Vagina (tissue), 2 donors: ENCODE measurements at places on chromosomes 16 and 17. TPM values are rescaled to one million over a fixed set of nuclear protein-coding genes. Genes with fewer than 3 reads are reported as not detected.

The LRRC59 gene
- 49.6 TPM for total RNA-seq

The ABCC3 gene
- 47.6 TPM for total RNA-seq

The CCL16 gene
- total RNA-seq, result not detected

The MYH2 gene
- not detected for total RNA-seq

The MYO15B gene
- total RNA-seq, result 160 TPM

The GAST gene
- total RNA-seq, result not detected

The KCNH6 gene
- not detected for total RNA-seq

The FOXC2 gene
- total RNA-seq, result 2.7 TPM

The ATF7IP2 gene
- 5.4 TPM for total RNA-seq

The AXIN2 gene
- total RNA-seq, result 17.9 TPM

The SNF8 gene
- total RNA-seq, result 64.1 TPM

The SEZ6L2 gene
- 15.7 TPM for total RNA-seq

The EVPLL gene
- total RNA-seq, result 16.7 TPM

DNA sequence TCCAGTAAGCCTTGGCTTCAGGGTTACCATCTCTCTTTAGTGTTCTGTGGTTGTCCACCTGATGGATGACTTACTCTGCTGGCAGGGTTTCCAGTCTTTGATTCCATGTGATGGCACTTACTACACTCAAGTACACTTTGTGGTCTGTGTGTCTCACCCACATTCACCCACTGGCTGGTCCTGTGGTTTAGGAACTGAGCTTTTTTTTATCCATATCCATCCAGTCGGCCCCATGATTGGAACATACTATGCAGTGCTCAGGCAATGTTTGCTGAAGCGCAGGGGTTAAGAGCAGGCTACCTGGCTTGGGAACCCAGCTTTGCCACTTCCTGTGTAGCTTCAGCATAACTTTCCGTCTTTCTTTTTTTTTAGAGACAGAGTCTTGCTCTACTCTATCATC lies 2.8 kb upstream of the FUS start:
- DNase-seq, result no peak

- no peak for DNase-seq
These were observed 23.8 kb downstream of the KDM8 start for GRCh38 chr16:27226976-27227705.

DNA sequence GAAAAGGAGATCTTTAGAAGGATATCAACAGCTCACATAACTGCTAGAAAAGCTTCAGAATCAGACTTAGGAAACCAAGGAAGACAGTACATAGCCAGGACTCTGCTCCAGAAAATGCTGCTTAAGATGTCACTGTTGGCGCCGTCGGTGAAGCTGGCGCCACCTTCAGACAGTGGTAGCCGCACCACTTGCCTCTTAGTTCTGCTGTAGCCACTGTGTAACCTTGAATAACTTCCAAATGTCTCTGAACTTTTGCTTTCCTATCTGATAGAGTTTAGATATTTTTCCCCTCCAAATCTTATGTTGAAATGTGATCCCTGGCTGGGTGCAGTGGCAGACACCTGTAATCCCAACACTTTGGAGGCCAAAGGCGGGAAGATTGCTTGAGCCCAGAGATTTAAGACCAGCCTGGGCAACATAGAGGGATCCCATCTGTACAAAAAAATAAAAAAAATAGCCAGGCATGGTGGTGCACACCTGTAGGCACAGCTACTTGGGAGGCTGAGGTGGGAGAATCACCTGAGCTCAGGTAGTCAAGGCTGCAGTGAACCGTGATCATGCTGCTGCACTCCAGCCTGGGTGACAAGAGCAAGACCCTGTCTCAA lies 6.3 kb upstream of the USP31 start:
- no peak for DNase-seq

DNA sequence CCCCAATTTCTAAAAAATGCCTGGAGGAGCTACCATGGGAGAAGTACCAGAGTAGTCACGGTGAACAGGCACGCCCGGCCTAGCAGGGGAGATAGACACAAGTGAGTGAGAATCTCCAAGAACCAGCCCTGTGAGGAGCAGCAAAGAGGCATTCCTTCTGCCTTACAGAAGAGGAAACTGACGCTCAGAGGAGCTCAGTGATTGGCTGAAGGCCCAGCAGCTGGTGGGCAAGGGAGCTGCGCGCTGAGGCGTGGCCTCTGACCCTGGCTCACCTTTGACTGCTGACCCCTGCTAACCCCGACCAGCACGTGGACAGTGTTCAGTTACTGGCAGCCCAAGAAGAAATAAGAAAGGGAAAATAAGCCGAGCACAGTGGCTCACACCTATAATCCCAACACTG lies 1.8 kb downstream of the C16orf96 start:
- no peak for DNase-seq

DNA sequence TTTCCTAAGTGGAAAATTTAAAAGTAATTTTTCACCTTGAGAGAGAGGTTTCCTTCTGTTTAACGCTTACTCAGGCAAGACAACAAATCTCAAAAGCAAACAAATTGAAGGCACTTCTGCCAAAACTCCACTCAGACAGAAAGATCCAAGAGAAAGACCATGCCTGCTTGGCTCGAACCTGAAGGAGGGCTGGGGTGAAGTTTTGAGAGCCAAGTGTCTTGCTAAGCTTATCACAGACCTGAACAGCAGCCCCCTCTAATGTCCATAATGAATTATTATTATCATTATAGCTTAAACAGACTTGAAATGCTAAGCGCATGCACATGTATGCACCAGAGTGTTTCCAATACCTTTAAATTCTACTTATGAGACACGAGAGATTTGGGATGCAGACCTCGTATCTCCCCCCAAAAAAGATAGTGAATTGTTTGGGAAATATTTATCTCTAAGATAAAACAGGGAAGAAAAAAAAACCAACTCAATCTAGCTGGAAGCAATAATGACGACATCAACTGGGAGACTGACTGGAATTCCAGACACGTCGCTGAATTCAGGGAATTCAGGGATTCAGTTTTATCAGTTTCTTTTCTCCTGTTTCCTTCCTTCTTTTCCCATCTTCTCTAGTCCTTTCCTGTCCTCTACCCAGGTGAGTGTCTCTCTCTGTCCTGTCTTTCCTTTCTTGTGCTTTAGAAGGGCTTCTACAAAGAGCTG lies 473.2 kb downstream of the RBFOX1 start:
- DNase-seq, result no peak

DNA sequence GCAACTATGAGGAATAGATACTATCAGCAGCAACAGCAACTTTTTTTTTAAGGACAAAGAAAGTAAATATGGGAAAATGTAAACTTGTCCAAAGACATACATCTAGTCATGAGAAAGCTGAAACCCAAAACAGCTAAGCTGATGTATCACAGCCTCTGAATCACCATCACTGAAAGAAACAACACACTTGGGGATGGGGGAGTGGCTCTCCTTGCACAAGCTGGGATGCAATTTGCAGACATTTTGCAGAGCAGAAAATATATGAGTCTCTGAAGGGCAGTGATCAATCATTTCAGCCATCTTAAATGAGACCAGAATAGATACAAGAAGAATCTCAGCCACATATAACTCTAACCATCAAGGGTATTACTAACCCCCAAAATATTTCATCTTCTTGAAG lies 79.1 kb downstream of the GRIN2A start:
- DNase-seq, result no peak

GRCh38 chr16:66408163-66409048 lies 18.7 kb upstream of the BEAN1 start:
- peak; percentile 91 for DNase-seq

DNA sequence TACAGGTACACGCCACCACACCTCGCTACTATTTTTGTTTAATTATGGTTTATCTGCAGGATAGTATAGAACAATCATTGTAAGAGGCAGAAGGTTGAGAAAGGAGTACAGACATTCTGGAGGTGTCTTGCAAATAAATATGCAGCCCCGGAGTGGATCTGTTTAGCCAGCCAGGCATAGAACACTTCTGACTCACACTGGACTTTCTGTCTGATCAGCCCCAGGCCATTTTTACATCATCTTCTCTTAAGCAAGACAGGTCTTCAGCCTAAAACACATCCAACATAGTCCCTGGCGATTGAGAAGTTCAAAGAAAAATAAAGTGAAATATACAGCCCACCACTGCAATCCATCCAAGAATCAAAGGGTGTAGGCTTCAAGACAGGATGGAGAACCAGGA lies 81.4 kb downstream of the XYLT1 start:
- no peak for DNase-seq

- no peak for DNase-seq
These were observed 90.6 kb upstream of the LHX1 start for GRCh38 chr17:36846410-36847292.

DNA sequence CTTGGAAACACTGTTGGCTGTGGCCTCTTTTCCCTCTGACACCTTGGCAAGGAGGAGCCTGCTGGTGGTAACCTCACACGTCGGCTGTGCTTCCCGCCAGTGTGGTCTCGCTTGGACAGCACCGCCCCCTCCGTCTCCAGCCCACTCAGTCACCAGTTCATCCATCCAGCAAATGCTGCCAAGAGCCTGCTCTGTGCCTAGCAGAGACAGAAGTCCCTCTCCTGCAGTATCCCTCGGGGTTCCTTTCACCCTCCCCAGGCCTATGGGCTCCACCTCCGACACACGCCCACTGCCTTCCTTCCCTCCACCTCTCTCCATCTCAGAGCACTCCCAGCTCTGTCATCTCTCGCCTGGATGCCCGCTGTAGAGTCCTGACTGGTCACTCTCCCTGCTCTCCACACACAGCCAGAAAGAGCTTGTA lies 12.3 kb downstream of the CACNG4 start:
- no peak for DNase-seq

DNA sequence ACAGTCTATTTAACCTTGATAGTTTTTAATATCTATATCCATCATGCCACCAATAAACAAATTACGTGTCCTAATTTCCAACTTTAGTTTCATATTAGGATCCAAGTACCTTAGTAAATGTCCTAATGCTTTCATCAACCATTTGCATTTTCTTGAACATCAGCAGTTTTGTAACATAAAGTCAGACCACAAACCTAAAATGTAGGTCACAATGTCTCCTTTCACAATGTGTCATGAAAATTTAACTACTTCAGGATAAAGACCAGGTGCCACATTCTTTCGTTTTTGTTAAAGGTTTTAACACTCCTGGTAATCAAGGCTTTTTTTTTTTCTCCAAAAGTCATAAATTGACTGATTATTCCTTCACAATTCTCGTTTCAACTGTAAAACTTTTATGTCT lies 310.7 kb upstream of the PMFBP1 start:
- no peak for DNase-seq

DNA sequence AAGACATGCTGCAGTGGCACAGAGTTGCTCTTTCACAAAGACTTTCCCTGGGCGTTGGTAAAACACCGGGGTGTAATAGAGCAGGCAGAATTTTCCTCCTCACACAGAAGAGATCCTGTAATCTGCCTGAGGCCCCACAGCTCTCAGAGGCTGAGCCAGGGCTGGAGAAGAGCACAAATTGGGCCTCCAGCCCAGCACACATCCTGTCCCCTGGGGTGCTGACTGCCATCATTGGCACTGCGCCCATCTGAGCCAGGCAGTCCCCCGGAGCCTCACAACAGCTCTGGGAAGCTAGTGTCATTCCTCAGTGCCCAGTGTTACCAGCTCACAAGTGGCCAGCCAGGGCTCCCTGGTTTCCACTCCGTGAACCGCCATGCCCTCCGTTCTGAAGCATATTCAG lies 119.4 kb downstream of the SOCS1 start:
- no peak for DNase-seq

DNA sequence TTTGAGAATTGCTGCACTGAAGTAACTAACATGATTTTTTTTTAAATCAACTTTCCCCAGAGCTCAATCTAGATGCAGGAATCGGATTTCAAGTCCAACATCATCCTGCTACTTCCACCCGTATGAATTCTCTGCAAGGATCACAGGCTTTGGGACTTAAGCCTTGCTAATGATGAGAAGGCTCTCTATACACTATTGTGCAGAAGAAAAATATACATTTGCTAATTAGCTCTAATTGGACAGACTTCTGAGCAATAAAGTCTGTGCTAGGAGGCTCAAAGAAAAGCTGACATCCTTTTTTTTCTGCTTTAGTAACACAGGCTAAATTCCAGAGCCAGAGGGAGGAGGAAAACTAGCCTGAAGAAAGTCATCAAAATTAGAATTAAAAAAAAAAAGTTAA lies 433.6 kb downstream of the PMP22 start:
- no peak for DNase-seq

GRCh38 chr17:82699551-82699950 lies 1.1 kb upstream of the RAB40B start:
- no peak for DNase-seq

DNA sequence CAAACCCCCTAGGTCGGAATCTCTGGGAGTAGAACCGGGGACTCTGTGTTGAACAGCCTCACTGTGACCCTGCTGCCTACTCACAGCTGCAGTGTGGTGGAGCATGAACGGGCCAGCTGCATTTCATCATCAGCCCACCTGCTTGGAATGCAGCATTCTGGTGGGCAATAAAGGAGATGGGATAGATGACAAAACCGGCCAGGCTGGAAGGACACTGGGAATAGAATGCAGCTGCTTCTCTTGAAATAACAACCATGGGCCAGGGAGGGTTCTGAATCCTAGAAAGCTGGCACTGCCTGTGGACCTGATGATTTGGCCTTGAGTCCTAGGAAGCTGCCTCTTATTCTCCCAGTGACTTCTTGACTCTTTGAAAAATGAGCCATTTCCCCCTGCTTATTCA lies 23.5 kb downstream of the CFAP97D1 start:
- peak; percentile 52 for DNase-seq

- DNase-seq, result no peak
These were observed 6.3 kb upstream of the RAB37 start for GRCh38 chr17:74730491-74731346.

DNA sequence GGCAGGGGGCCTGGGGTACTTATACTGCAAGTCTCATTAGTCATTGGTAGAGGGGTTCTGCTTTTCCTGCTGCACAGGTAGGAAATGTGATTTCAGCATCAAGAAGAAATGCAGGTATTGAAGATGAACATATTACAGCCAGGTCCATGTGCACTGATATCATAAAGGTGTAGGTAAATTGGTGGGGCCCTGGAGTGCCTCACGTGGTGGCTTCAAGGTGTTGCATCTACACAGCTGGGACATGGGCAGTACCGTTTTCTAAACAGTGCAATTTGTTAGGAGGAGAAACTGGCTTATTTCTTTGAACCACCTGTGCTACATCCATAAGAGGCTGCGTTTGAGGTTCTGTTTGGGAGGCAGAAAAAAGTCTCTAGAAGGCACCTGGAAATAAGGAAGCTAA lies 618.1 kb upstream of the RBFOX1 start:
- no peak for DNase-seq

- no peak for DNase-seq
These were observed 49.2 kb downstream of the TNRC6A start for GRCh38 chr16:24778671-24779070.

DNA sequence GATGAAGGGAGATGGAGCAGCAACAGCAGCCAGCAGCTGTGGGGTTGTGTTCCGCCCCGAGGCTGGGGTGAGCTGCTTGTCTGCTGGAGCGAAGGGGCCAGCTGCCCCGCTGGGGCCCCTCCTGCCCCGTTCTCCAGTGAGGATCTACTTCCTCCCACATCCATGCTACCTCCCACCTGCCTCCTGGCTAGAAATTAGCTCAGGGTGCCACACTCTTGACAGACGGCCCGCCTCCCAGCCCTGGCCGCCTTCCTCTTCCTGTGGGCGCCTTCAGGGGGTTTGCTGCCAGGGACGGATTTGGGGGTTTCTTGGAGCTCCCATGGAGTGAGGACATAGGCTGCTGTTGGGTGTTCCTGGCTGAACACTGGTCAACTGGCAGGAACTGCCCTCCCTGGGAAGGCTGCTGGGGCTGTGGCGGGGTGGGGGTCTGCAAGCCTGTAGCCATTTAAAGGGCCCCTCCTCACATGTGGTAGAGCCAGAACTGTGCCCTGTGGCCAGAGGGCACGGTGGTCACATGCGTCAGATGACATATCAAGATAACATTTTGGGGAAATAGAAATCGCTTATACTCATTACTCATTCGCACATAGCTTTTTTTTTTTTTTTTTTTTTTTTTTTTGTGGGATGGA lies 13.1 kb downstream of the TBC1D24 start:
- no peak for DNase-seq

GRCh38 chr17:71171270-71171669 lies 949.5 kb upstream of the SOX9 start:
- DNase-seq, result no peak
